Activated CD8-positive, alpha-beta memory T cell treated with anti-CD3 and anti-CD28 coated beads for 1 hour (primary cell): ENCODE measurements at places on chromosomes 5 and 9.

DNA sequence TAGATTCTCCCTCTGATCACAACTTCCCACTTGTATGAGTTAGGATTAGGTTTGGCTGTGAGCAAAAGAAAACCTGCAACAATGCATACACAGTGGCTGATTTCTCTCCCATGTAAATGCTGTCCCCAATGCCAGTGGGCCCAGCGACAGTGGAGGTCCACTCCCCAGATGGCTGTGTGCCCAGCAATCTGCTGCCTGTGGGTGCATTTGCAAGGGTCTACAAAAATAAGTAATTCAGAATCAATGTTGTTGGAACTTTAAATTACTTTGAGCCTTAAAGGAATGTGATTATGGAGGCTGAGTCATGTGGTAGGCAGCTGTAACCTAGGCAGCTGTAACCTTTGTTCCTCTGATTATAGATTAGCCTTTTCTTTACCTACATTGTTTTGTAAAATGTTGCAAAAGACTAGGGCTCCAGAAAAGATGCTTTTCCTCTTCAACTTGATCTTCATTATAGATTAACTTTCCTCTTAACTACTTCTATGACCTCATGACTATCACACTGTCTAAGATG lies 14.2 kb upstream of the MXD3 start:
- no peak for DNase-seq

GRCh38 chr5:146007270-146007669 lies 70.9 kb downstream of the SH3RF2 start:
- DNase-seq, result no peak

DNA sequence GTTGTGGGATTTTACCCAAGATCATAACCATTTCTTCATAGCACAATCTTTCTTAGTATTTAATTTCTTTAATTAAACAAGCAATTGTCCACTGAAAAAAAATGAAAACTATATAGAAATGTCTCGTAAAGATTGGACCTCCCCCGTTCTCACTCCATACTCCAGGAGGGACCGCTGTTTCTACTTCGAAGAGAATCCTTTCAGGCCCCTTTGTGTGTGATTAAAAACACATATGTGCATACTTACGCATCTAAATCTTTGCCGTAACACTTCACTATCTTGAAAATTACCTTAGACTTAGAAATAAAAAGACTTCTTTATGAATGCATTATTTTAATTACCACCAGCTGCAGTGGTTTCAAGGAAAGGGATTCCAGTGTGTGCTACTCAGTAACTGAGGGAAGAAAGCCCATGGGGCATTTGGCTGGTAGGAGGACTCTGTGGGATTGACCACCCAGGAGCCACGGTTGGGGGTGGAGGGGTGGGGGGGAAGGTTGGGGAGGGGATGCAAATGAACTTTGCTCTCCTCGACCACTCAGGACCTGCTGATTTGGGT lies 209.1 kb downstream of the FAM114A2 start:
- no peak for DNase-seq

GRCh38 chr9:27618066-27618465 lies 44.8 kb upstream of the C9orf72 start:
- no peak for DNase-seq

DNA sequence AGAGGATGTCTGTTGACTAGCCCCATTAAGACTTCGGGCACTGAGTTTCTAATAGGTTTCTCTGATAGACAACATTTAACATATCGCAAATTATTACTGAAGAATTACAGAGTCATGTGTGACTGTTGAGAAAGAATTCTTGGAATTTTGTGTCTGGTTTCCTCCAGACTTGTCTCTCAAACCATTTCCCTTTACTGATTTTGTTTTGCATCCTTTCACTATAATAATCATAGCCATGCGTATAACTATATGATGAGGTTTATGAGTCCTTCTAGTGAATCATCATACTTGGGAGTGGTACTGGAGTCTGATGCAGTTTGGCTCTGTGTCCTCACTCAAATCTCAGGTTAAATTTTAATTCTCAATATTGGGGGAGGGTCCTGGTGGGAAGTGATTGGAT lies 27.0 kb downstream of the ZNF169 start:
- no peak for DNase-seq

DNA sequence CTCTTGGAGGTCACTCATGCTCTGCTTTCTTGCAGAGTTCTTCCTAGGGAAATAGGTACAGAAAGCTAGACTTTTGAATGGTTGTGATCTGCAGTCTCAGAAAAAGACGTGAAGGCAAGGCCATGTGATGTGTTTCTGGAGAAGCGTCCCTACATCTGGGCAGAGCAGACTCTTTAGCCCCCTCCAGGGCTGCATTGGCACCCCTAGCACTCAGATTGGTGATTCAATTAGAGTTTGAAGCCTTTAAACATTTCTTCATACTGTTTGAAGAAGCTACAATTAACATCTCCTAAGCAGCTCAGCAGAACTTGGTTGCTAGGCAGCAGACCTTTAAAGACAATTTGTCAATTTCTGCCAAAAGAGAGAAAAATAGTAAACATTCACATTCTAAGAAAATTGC lies 21.6 kb downstream of the JADE2 start:
- DNase-seq, result no peak

DNA sequence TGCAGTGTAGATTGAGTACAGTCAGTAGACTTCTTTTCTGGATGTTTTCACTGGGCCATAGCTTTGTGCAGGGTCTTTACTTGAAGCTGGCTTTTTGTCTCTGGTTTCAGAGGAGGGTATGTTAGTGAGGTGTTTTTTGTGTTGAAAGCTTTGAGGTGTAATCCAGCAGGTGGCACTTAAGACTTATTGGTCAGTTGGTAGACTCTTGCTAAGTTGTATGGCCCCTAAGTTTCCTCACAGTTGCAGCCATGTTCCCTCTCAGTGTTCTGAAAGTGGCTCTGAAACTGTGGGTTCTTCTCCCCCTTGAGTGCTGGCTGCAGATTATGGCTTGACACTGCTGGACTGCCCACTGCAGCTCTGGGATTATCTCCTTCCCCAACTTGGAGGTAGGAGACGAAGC lies 55.7 kb upstream of the SLC44A1 start:
- DNase-seq, result no peak

DNA sequence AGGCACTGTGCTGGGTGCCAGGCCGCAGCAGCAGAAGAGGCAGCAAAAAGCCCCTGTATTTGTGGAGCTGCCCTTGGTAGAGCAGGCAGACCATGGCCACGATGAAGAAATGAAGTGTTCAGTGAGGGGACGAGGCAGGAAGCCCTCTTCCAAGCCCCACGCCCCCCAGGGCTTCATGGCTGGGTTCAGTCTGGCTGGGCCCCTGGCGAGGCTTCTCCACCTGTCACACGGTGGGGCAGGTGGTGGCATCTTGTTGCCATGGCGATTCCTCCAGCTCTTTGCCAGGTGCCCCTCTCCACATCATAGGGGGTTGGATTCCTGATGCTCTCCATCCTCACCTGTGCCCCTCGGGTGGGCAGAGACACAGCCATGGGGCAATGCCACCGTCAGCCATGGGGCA lies 21.5 kb downstream of the ADGRD2 start:
- DNase-seq, result no peak

GRCh38 chr5:168005093-168005492 lies 286.4 kb upstream of the WWC1 start:
- DNase-seq, result no peak

DNA sequence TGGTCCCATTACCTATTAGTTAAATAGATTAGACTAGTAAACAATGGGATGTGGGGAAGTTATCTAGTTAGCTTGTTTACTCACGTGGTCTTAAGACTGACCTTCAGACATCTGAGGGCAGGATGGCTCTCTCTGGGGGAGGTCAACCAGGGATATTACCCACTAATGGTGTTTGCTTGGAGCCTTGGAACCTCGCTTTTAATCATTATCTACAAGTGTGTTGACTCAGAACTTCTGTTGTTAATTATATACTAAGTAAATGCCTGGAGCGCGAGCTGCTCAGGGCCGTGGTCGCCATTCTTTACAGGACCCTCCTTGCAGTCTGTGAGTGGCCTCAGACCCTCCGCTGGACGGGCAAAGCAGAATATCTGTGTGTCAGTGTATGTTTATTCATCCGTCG lies 48.5 kb upstream of the ZNF354A start:
- DNase-seq, result no peak

DNA sequence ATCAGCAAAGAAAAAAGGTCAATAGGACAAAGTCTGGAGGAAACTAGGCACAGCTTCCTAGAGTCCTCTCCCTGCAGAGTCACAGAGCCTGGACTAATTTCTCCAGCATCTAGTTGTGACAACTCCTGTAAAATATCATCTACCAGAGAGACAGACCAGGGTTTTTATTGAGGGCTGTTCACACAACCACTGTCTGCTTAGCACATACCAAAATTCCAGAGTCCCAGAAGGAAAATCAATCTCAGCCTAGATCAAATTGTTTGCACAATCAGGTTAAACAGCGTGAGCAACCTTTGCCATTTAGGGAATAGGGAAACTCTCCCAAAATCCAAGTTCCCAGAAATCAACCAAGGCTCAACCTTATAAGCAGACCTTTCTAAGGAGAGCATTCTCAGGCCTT lies 190.3 kb downstream of the SYK start:
- no peak for DNase-seq

DNA sequence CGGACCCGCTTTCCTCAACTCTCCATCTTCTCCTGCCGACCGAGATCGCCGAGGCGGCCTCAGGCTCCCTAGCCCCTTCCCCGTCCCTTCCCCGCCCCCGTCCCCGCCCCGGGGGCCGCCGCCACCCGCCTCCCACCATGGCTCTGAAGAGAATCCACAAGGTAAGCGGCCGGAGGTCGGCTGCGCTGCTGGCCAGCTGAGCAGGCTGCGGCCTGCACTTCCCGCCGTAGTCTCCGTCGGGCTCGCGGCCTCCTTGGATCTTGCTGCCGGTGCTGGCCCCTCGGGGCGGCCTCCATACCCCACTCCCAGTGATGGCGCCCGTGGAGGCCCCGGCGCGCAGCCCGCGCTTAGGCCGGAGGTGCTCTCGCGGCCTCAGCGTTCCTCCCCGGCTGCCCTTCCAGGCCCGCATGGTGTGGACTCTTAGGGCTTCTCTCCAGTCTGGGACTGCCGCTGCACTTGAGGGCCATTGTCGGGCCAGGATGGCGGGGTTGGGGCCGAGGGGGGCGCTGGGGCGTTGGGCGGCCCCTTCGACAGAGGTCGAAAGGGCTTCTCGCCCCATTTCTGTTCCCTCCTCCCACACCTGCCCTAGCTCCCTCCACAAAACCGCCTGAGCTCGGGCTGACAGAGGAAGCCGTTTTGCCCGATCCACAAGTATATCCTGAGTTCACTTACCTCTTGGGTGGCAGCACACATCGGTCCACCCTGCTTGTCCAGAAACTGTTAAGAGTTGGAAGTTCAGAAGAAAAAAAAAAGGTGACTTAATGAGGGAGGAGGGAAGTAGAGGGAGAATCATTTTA lies 714 bp downstream of the UBE2D2 start:
- DNase-seq, result no peak

DNA sequence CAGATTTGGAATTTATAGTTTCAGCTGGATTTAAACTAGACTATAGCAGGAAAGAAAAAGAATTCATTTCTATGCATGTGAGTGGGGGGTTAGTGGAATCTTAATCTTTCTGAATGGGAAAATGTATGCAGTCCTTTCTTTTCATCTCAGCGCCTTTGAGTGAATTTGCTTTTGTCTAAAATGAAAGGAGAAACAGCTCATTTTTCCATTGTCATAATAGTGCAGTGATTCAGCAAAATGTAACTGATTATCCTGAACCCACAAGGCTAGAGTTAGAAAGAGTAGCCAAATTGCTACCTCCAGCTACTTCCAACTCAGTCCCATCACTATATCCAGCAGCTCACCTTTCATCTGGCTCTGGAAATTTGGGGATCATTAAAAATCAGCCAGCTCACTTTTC lies 134.4 kb downstream of the ADAMTSL1 start:
- no peak for DNase-seq
